ENCODE measurements at places on chromosomes 5 and 9.

DNA sequence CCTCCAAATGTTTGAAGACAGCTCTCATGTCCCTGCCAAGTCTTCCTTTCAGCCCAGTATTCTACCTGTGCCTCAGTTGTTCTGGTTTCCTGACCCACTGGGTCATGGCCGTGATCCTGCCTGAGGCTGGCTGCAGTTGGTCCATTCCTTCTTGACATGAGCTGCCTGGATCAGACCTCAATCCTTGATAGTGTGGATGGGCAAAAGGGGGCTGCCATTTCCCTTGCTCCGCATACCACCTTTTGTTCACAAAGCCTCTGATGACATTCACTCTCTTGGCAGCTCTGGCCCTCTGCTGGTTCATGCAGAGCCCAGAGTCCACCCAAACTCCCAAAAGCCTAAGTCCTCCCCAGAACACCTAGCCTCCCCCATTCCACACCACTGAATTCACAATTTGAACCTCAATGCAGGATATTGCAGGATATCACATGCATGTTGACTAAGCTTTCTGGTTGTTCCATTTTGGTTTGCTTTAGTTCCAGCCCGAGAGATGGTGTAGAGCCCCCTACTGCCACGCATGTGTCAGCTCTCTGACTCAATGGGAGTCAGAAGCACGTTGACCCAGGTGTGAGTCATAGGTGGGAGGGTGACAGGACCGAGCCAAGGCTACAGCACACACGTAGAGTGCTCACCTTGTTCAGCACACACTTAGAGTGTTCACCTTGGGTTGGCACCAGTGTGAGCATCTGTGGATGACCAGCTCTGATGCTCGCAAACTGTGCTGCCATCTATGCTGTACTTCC lies 137.2 kb downstream of the MTX3 start:
- no peak for DNase-seq

GRCh38 chr9:133686642-133687575 lies 50.7 kb downstream of the DBH start:
- DNase-seq = no peak

DNA sequence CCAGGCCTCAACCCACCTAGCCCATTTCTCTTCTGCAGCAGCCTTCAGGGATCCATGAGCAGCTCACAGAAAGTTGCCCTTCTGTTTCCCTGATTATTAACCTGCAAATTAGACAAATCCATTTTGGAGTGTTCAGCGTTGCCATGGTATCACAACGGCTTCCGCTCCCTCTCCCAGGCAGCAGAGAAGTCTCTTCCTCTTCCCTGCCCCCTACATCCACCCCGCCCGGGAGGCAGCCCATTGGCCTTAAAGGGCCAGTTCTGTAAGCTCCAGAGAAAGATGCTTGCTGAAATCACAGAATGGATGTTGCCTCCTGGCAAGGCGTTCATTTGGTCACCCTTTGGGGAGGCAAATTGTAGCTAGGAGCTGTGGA lies 47.7 kb upstream of the BOD1 start:
- no peak for DNase-seq

- no peak for DNase-seq
Measured at GRCh38 chr5:154860123-154860522, 1.7 kb downstream of the CNOT8 start.

GRCh38 chr5:131947445-131947844 lies 2.0 kb upstream of the MEIKIN start:
- DNase-seq = no peak

DNA sequence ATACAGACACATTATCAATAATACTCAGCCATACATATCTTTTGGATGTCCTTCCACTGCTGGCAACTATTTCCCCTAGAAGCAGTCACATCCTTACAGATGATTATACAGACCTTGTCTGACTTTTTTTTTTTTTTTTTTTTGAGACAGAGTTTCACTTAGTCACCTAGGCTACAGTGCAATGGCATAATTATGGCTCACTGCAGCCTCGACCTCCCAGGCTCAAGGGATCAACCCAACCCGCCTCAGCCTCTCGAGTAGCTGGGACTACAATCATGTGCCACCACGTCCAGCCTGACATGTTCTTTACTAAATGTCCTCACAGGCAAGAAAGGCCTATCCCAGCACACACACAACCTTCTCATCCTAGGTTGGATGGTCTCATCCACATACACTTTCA lies 24.0 kb downstream of the NR6A1 start:
- DNase-seq = no peak

GRCh38 chr5:170182491-170182890 lies 50.3 kb upstream of the C5orf58 start:
- no peak for DNase-seq

DNA sequence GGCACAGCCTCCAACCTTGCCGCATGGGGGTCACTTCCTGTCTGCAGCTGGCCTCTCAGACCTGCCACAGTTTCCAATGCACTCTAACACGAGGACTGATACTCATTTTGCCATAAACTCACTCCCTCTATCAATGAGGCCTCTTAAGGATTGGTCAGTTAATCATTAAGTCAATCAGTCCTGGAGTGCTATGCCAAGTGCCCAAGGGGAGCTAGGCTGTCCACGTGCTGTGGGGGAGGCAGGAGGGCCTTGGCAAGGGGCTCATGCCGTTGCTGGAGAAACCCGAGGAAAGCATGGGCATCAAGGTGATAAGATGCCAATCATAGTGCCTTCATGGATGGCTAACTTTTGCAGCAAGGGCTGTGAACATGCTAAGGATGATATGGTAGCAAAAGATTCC lies 1.7 kb upstream of the ALDH1B1 start:
- no peak for DNase-seq

GRCh38 chr9:77673941-77674791 lies 26.0 kb upstream of the GNA14 start:
- no peak for DNase-seq

GRCh38 chr5:172607213-172607793 lies 33.8 kb upstream of the NEURL1B start:
- DNase-seq = no peak

DNA sequence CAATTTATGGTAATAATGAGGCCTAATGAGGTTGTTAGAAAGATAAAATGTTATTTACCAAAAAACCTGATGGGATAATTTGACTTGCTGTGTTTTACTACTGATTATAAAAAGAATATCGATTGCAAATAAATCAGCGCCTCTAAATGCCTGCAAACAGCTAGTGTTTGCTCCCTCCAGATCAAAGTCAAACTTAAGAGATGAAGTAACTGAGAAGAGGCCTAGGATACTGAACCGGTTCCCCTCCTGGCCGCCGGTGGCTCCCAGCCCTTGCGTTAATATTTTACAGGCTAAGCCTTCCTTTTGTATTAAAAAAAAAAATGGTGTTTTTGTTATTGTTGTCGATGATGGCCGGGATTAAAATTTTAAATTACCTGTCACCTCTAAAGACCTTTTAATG lies 2.6 kb downstream of the IRX1 start:
- DNase-seq = no peak

DNA sequence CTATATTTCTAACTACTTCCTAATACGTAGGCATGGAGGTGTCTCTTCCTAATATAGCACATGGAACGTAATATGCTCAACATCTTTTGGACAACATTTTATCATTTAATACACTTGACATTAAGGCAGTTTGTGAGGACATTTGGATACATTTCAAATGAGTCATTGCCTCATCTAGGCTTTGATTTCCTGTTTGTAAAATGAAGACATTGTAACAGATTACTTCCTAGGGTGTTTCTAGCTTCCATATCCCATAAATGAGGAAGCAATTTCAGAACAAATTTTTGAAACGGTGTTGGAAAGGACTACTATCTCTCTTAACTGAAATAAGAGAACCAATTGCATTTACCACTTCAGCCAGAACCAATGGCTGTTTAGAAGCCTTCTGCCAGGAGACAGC lies 38.7 kb downstream of the SLC28A3 start:
- DNase-seq = no peak

DNA sequence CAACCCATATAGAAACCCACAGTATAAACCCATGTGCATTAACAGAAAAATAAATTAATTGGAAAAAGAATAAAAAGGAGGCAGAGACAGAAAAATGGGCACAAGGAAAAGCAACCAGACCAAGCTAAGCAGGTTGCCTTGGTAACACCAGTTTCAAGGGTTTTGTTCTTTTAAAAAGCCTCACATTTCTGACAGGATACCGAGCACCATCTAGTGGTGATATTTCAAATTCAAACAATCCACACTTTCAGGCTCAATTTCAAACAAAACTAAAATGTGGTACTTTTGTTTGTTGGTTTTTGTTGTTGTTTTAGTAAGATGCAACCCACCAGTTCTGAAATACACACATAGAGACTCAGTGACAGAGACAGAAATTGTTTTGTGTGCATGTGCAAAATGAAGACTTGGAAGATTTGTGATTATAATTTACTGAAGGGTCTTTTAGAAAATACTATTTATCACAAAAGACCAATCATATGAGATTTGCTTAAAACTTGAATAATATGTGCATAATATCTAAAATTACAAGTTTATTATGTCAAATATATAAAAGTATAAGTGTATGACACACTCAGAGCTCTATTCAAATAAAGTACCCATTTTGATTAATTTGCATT lies 318.2 kb downstream of the SLCO4C1 start:
- no peak for DNase-seq

GRCh38 chr5:2011481-2012411 lies 129.0 kb upstream of the IRX4 start:
- no peak for DNase-seq

DNA sequence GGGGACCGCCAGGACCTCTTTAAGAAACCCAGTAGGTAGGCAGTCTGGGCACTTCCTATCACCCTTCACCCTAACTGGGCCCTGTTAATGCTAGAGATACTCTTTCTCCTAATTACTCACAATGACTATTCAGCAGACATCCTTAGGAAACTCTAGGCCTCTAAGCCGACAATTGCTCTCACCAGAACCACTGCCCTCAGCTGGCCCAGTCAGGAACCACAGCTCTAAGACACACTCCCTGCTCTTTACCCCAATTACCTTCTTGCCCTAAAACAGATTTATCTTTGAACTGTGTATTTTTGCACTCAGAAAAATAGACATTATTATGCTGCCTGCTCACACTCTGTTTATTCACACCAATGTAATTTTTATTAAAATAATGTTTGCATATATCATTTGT lies 432.6 kb upstream of the SLC30A5 start:
- DNase-seq = no peak

DNA sequence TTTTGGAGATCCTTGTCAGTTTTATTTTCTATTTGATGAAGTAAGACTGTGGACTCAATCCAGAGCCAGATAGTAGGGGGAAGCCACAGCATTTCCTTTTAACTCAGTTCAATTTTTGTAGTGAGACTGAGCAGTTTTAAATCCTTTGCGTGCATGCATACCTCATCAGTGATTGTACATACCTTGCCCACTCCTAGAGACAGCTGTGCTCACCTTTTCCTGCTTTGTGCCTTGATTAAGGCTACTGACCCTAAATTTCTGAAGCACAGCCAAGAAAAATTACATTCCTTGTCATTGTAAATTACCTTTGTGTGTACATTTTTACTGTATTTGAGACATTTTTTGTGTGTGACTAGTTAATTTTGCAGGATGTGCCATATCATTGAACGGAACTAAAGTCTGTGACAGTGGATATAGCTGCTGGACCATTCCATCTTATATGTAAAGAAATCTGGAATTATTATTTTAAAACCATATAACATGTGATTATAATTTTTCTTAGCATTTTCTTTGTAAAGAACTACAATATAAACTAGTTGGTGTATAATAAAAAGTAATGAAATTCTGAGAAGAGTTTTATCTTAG lies 17.8 kb downstream of the DIMT1 start:
- no peak for DNase-seq

GRCh38 chr9:98219794-98220370 lies 27.4 kb upstream of the CORO2A start:
- no peak for DNase-seq

- no peak for DNase-seq
Measured at GRCh38 chr5:35024911-35025510, 22.7 kb downstream of the AGXT2 start.

- DNase-seq = no peak
Measured at GRCh38 chr5:130109152-130109551, 204.9 kb downstream of the CHSY3 start.

DNA sequence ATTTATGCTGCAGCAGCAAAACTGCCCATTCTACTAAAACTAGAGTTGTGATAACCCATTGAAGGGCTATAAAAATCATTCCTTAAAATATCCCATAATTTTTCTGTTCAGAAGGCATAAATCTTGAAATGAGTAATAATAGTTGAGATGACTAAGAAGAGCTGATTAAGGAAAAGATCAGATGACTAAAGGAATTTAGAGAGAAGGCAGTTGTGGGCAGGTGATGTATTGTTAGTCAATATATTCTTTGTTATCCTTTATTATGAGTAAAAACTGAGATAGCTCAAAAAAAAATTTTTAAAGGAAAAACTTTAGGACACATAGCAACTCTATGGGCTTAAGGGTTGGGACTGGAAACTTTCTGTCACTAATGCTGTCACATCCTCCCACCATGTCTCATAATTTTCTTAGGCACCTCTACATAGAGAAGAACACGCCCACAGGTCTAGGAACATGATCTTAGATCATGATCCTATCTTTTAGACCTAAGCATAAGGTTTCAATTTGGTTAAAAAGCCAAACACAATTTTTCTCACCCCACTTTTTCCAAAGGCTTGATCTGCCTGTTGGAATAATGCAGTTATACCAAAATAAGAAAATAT lies 597.5 kb upstream of the MEF2C start:
- DNase-seq = no peak

DNA sequence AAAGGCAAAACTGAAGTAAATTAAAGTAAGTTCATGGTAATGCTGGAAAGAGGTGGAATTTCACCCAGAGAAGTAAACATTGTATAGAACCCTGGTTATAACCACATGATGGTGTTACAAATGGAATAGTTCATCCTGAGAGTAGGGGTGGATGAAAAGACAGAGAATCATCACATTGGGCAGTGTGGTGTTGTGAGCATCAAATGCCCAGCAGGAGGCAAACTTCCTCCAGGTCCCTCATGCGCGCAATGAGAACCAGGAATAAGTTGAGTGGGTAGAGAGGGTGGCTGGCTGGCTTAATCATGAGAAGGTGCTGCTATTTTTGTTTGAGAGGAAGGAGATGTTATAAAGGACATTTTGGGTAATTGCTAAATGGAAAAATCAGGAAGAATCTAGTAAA lies 163.3 kb upstream of the HMHB1 start:
- DNase-seq = no peak

DNA sequence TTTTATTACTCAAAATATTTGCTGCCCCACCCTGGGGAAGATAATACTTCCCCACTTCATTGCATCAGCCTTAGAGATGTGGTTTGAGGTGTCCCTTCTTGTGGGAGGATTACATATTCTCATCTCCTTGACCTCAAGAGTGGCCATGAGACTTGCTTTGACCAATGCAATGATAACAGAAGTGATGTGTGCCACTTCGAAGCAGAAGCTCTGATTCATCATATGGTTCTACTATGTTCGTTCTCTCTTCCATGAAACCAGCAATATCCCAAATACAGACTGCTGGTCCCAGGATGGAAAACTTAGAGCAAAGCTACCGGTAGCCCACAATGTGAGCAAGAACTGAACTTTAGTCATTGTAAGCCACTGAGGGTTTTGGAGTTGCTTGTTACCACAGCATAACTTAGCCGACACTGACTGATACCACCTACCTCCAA lies 92.0 kb downstream of the THBS4 start:
- DNase-seq = no peak

- DNase-seq = no peak
Measured at GRCh38 chr5:149902177-149902576, 42.4 kb downstream of the PDE6A start.

Measured in stimulated activated CD4-positive, alpha-beta T cell treated with anti-CD3 and anti-CD28 coated beads, Interleukin-12 subunit alpha, Interleukin-12 subunit beta, amount 100 ng/mL, for 24 hours (primary cell).